ENCODE measurements at places on chromosomes 6 and 20.

- H3K27me3 ChIP-seq = no peaks in the 10 kb centered on the region
- H3K27ac ChIP-seq = no peak overlapping the region
- no peak for DNase-seq
- H3K4me3 ChIP-seq = no peak overlapping the region
Measured at GRCh38 chr20:63734946-63735858, 1.3 kb upstream of the LIME1 start.

- H3K4me3 ChIP-seq = peak within 1 kb of the TSS; percentile 24
- no peaks in the 10 kb centered on the region for H3K36me3 ChIP-seq
- no peak for DNase-seq
- no peaks in the 10 kb centered on the region for H3K4me1 ChIP-seq
Measured at GRCh38 chr6:37005061-37005810, at the start of gene FGD2. TSS of gene FGD2 (plus strand) at chr6:37005655. CDS start at chr6:37005818, 163 bp downstream.

DNA sequence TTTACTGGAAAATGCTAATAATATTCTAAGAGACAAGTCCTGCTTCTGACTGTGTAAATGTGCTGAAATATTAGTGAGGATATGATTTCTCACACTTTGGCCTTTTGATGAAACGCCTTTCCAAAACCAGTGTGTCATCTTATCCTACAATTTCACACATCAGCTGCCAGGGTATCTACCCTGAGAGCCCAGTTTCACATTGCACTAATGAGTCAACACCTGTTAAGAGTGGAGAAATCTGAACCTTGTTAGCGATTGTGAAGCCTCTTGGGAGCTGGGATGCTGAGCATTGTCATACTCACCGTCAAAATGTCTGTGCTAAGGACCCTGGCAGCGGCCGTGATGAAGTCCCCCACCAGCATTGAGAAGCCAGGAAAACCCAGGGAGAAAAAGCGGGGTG, 166.0 kb downstream of the RALGAPA2 start:
- H3K4me1 ChIP-seq = no peaks in the 10 kb centered on the region
- no peaks in the 10 kb centered on the region for H3K36me3 ChIP-seq
- H3K27ac ChIP-seq = no peak overlapping the region
- no peaks in the 10 kb centered on the region for H3K27me3 ChIP-seq

- H3K4me3 ChIP-seq = no peak overlapping the region
- H3K36me3 ChIP-seq = no peaks in the 10 kb centered on the region
- no peak overlapping the region for H3K27ac ChIP-seq
- no peaks in the 10 kb centered on the region for H3K4me1 ChIP-seq
- DNase-seq = no peak
Measured at GRCh38 chr6:90184334-90185298, 112.0 kb downstream of the BACH2 start.

DNA sequence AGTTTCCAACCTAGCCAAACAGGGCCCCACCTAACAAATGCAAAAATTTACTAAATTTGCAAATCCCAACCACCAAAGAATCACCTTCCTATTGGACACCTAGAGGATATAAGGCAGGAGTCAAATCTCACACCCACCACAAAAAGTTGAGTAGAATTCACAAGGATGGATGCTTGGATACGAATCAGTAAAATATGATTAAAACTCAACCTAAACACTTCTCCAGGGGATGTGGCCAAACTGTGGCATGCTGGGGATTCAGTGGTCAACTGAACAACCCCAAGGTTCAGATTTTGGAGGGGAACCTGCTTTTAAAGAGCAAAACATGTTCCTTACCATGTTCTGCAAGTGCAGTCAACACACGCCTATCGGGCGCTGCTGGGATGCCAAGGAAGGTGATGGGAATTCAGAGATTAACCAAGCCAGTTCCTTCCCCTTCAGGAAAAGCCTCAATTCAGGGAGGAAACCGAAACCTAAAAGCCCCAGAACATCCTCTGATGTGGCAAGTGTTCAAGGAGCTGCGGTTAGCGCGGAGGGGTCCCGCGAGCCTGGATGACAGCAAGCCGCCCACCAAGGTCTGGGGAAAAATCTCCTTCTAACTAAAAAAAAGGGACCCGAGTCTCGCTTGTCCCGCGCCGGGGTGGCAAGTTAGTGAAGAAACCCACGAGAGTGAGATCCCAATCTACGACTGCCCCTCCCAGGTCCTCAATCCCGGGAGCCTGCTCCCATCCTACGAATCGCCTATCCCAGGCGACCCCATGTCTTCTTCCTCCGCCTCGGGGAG, 902 bp downstream of the SAMHD1 start:
- peak; percentile 29 for DNase-seq
- H3K27ac ChIP-seq = peak overlapping the region; percentile 90
- H3K36me3 ChIP-seq = peaks cover 10% of the 10 kb centered on the region
- peak overlapping the region; percentile 84 for H3K4me3 ChIP-seq

DNA sequence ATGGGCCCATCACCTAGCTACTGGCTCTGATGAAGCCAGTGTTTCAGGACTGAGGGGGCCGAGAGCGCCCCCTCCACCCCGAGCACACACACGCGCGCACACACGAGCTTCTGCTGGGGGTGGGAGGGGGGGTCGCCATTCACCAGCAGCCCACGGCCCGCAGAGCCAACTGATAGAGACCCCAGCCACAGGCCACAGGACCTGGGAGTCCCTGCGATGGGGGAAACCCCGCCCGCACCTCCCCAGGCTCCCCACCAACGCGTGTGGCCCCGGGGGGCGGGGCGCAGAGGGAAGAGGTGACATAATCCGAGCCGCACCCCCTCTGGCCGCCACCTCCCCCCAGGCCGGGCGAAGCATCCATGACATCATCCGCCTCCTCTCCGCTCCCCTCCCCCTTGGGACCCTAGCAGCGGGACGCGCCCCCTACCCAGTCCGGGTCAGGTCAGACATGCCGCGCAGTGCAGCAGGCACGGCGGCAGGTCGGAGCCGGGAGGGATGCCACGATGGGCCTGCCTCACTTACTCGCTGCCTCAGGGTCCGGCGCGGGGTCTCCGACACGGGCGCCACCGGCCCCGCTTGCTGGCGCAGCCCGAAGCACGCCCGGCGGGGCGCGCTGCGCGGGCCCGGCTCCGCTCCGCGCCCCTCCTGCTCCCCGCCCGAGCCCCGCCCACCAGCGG, at the start of gene LZTS3:
TSS of gene LZTS3 (minus strand) at position 617 of the 677 bp plus-strand sequence. CDS start 6,386 bp downstream, outside the sequence.
- H3K4me1 ChIP-seq = peaks cover 13% of the 10 kb centered on the region
- H3K27ac ChIP-seq = peak within 1 kb of the TSS; percentile 56
- H3K36me3 ChIP-seq = no peaks in the 10 kb centered on the region
- peak within 1 kb of the TSS; percentile 70 for H3K4me3 ChIP-seq
- H3K27me3 ChIP-seq = no peaks in the 10 kb centered on the region

DNA sequence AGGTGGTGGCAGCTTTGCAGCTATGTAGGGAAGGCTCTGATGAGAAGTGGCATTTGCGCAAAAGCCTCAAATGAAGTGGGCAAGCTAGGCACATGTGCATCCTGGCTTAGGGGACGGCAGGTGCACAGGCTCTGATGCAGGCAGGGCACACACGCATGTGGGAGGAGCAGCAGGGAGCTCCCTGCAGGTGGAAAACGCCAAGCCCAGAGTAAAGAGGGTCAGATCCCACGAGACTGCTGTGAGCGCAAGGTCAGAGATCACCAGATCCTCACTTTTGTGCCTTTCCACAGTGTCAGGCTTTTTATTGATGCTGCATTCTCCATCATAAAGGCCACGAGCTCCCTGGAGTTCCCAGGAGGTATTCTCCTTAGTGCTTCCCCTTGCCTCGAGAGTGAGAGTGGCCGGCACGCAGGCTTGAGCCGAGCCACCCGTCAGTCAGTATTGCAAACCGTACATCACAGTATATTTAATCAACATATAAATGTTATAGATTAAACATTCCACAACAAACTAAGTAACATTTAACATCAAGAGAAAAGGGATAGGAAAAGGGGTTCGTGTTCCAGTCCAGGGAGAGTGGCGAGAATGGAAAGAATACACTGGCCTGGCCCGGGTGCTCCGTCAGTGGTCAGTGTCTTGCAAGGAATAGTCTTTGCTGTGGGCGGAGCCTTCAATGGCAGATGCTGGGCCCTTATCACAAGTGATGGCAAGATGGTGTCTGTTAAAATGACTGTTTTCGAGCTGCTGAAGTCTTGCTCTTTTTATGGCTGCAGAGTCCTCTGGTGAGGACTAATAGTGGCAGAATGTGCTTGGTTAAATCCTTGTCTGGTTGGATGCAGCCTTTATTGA, 109.4 kb downstream of the SYNDIG1 start:
- no peak overlapping the region for H3K4me3 ChIP-seq
- DNase-seq = no peak
- no peaks in the 10 kb centered on the region for H3K36me3 ChIP-seq
- no peaks in the 10 kb centered on the region for H3K27me3 ChIP-seq
- H3K4me1 ChIP-seq = no peaks in the 10 kb centered on the region
- no peak overlapping the region for H3K27ac ChIP-seq

GRCh38 chr6:33863084-33863483, 59.3 kb upstream of the MLN start:
- no peak overlapping the region for H3K4me3 ChIP-seq
- DNase-seq = no peak
- H3K27me3 ChIP-seq = peaks cover 47% of the 10 kb centered on the region
- no peaks in the 10 kb centered on the region for H3K4me1 ChIP-seq

- DNase-seq = no peak
- H3K36me3 ChIP-seq = no peaks in the 10 kb centered on the region
- no peak overlapping the region for H3K27ac ChIP-seq
- H3K27me3 ChIP-seq = no peaks in the 10 kb centered on the region
Measured at GRCh38 chr20:50355590-50356524, 154.3 kb upstream of the PTPN1 start.

DNA sequence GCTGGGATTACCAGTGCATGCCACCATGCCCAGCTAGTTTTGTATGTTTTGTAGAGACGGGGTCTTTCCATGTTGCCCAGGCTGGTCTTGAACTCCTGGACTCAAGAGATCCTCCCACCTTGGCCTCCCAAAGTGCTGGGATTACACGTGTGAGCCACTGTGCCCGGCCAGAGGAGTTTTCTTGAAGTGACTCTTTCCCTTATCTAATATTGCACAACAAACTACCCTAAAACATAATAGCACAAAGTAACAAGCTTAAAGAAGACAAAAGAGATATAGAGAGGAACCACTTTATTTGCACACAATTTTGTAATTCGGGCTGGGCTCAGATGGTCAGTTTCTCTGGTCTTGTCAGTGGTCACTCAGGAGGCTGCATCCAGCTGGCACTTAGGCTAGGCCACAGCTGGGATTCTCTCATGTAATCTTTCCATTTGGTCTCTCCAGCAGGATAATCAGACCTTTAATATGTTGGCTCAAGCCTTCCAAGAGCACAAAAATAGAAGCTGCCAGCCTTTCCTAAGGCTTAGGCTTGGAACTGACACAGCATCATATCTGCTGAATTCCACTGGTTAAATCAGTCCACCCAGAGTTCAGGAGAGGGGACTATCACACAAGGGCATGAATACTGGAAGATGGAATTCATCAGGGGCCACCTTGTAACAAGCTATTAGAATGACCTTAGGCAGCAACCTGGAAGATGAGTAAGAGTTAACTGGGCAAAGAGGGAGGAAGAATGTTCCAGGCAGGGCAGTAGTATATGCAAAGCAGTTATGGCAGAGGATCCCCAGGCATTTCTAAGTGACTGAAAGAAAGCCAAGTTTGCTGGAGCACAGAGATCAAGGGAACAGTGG, 56.7 kb upstream of the PNRC1 start:
- peaks cover 29% of the 10 kb centered on the region for H3K4me1 ChIP-seq
- H3K4me3 ChIP-seq = no peak overlapping the region
- H3K36me3 ChIP-seq = no peaks in the 10 kb centered on the region

DNA sequence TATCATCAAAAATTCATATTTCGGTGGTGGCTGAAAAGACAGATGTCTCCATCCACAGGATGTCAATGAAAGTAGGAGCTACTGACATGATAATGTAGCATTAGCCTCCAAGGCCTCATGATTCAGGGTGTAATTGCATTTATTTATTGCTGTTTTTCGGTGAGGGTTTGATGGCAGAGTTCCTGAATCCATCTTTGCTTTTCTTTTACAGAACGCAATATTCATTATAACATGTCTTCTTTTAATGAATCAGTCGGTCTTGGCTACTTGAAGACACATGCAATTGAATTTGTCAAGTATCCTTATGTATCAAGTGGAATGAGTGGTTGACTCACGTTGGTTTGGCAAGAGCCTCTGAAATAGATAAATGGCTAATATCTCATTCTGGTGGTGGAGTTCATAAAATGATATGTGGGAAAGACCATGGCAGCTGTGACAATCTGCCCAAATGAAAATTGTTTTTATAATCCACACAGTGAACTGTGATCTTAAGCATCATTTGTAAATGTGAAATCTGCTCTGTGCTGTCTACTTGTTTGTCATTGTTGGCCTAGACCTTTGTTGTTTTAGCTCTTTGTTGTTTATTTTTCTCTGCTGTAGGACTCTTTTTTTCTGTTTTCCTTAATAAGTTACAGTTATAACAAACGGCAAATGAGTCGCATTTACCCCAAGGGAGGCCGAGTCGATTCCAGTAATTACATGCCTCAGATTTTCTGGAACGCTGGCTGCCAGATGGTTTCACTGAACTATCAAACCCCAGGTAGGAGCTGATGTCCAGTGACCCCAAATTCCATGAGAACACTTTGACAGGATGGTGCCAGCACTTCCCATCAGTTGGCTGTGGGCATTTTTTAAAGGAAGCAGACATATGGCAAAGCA, 105.7 kb upstream of the LAMP5 start:
- H3K36me3 ChIP-seq = peaks cover 6% of the 10 kb centered on the region
- H3K27me3 ChIP-seq = no peaks in the 10 kb centered on the region
- no peak overlapping the region for H3K27ac ChIP-seq
- no peaks in the 10 kb centered on the region for H3K4me1 ChIP-seq

GRCh38 chr6:157094038-157094437, 229.3 kb downstream of the TMEM242 start:
- no peak overlapping the region for H3K27ac ChIP-seq
- no peaks in the 10 kb centered on the region for H3K27me3 ChIP-seq
- H3K4me3 ChIP-seq = no peak overlapping the region
- peaks cover 8% of the 10 kb centered on the region for H3K36me3 ChIP-seq

- H3K4me3 ChIP-seq = no peak overlapping the region
- no peaks in the 10 kb centered on the region for H3K4me1 ChIP-seq
- H3K36me3 ChIP-seq = no peaks in the 10 kb centered on the region
- H3K27me3 ChIP-seq = no peaks in the 10 kb centered on the region
- no peak overlapping the region for H3K27ac ChIP-seq
Measured at GRCh38 chr6:145380186-145380585, 355.1 kb downstream of the EPM2A start.

- H3K4me1 ChIP-seq = peaks cover 28% of the 10 kb centered on the region
- H3K36me3 ChIP-seq = no peaks in the 10 kb centered on the region
- H3K4me3 ChIP-seq = no peak overlapping the region
- no peak for DNase-seq
- H3K27ac ChIP-seq = no peak overlapping the region
Measured at GRCh38 chr6:143401636-143402370, 48.7 kb downstream of the ADAT2 start.

DNA sequence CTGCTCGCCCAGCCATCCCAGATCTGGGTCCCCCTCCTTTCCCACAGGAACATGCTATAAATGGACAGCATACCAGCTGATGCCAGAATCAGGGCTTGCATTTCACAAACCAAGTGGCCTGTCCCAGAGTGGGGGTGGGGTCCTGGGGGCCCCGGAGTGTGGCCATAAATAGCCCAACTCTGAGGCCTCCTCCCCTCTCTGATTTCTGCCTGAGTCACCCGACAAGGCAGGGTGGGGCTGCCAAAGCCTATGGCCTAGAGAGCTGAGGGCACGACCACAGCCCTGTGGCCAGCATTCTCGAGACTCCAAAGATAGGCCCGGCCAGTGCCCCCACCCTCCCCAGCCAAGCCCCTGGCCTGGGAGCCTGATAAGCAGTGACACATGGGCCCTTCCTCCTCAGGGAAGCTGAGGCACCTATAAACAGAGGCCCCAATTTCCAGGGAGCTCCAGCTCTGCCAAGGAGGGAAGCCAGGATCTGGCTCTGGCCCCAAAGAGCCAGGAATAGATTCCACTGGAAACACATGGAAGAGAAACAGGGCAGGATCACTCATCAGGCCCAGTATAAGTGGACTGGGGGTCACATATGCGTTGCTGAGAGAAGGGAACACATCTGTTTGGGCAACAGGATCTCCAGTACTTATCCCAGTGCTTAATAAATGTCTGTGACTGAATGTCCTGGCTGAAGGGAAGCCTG, 20.3 kb downstream of the SNTA1 start:
- no peaks in the 10 kb centered on the region for H3K27me3 ChIP-seq
- DNase-seq = peak; percentile 88
- no peak overlapping the region for H3K4me3 ChIP-seq
